ENCODE measurements at places on chromosomes 4 and X.

GRCh38 chr4:3303923-3304710 is 11.3 kb downstream of the RGS12 start:
- no peak for DNase-seq

DNA sequence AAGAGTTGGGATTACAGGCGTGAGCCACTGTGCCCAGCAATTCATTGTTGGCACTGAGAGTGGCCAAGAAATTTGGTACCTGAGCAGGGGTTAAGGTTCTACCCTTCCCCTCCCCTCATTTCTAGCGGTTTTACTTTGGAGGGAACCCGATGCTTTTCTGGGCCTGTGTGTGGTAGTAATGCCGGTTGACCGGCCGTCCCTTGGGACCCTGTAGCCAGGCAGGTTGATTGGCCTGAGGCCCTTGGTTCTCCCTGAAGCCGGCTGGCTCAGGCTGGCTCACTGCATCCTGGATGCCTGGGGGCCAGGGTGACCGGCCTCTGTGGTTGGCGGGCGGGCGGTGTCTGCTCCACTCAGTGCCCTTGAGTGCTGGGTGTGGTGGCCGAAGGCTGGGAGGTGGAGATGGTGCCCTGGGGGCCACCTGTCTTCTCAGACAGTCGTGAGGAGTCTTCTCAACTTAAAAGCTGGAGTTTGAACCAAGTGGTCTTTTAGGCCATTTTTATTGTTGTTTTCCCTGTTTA is 45.6 kb downstream of the RGS12 start:
- no peak for DNase-seq

GRCh38 chrX:126575911-126576310 is 23.3 kb upstream of the DCAF12L1 start:
- no peak for DNase-seq

DNA sequence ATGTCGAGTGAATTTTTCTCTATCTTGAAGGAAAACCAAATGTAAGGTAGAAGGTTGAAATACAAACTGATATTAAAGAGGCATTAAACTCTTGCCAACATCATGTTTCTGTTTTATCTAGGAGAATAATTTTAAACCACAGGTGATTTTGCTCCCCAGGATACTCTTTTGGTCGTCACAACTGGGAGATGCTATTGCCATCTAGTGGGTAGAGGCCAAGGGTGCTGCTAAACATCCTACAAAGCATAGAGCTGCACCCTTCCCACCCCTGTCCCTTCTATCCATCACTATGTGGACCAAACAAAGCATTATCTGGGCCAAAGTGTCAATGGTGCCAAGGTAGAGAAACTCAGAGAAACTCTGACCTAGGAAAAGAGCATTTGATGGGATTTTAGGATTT is 154.6 kb upstream of the MAGEB2 start:
- DNase-seq: no peak

GRCh38 chrX:30302956-30303355 is 6.2 kb downstream of the NR0B1 start:
- no peak for DNase-seq

DNA sequence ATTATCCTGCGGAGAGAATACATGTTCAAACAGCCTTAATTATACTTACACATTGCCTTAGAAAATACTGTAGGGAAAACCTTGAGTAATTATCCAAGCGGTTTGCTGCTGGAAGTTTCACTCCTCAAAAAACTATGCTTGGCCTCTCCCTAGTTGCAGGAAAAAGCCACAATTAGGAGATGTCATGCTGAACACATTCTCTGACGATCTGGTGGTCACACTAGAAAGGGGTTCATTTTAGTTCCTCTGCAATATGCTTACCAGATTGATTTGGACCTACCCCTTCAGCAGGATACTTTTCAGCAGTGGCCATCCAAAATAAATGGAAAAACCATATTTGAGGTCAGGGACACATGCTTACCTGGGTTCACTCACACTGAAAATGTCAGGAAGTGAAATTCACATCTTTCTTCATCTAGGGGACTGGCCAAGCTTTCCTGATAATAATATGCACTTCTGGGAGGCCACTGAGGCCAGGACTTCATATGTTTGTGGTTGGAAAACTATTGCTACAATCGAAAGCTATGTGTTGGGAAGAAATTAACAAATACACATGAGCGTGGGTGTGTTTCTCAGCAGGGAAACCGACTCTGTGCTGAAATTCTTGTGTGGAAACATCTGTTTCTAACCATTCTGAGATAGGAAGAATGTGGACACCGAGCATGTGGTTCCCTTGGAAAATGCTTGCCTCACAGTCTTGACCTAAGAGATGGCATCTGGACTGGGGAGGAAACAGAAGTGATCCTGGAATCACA is 68.8 kb downstream of the ATXN3L start:
- DNase-seq: no peak

DNA sequence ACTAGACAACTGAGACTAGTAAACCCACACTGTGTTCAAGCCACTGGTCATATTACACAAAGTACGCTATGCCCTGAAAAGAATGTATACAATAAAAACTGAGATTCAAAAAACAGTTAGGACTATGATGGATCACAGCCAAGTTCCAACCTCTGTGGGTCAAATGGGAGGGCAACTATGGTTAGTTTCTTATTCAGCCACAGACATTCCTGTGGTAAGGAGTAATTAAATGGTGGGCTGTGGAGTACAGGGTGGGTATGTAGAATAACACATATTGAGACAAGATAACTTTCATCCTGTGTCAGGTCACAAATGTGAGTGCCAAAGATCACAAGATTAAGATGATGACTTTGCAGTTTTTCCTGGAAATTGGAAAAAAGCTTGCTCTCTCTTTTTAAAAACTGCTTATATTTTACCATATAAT is 167.2 kb downstream of the NPNT start:
- no peak for DNase-seq

Measured in stimulated activated CD8-positive, alpha-beta memory T cell treated with anti-CD3 and anti-CD28 coated beads, Interleukin-4, amount 100 ng/mL, for 4 hours (primary cell).